ENCODE measurements at places on chromosomes 5 and 9. TPM values are rescaled to one million over a fixed set of nuclear protein-coding genes. Genes with fewer than 3 reads are reported as not detected.

DNA sequence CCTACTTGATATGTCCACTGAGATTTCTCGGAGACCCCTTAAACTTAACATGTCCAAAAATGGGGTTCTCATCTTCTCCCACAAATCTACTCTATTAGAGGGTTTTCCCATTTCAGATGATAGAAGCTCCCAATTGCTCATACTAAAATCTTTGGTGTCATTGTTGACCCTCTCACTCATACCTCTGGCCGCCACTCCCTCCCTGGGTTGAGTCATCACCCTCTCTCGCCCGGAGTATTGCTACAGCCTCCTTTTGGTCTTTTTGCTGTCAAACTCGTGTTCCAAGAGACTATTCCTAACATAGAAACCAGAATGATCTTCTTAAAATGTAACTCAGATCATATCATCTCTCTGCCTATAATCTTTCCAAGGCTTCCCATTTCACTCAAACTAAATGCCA is 91.0 kb upstream of the GNAQ start:
- H3K4me1 ChIP-seq: peaks cover 27% of the 10 kb centered on the region
- no peak overlapping the region for H3K4me3 ChIP-seq
- H3K27me3 ChIP-seq: peaks cover 18% of the 10 kb centered on the region
- H3K27ac ChIP-seq: no peak overlapping the region

DNA sequence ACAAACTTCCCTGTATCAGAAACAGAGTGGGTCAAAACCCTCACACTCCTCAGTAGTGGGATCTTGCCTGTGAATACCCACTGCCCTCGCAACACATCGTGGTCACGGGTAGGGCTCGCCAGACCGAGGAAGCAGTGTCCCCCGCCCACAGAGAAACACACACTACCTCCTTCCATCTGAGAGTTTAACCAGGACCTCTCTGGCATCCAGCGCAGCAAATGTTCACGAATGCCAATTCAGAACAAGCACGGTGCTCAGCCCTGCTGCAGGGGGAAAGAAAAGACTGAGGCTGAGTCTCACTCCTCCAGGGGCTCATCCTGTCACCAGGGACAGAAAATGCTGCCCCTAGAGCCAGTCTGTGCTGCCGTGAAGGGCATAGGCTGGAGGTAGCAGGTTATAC is 42.5 kb upstream of the SYNPO start:
- no peaks in the 10 kb centered on the region for H3K36me3 ChIP-seq
- H3K27ac ChIP-seq: no peak overlapping the region
- H3K4me1 ChIP-seq: no peaks in the 10 kb centered on the region
- H3K27me3 ChIP-seq: no peaks in the 10 kb centered on the region

DNA sequence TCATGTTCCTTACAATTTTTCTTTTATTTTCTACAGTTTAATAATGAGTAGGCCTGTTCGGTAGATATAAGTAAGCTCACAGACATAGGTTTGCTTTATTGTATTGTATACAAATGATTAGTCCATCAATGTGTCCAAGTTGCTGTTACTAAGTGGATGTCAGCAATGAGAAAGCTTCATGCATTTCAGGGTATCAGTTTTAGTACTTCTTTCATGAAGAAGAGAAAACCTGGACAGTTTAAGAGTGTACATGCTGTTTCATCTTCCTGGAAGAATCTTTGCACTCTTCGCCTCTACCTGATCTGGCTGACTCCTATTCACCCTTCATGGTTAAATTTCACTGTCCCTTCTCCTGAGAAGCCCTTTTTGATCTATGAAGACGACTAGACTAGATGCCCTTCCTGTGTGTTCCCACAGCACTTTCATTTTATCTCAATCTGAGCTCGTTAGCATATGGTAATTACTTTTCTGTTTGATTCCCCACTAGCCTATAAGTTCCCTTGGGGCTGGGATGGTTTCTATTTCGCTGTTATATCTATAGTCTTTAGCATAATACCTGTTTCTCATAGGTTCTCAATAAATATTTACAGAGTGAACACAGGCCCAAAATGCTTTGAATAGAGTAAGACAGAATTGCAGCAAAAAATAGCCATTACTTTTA is 70.7 kb downstream of the CETN3 start:
- no peak overlapping the region for H3K4me3 ChIP-seq
- DNase-seq: no peak
- H3K27me3 ChIP-seq: no peaks in the 10 kb centered on the region
- no peaks in the 10 kb centered on the region for H3K36me3 ChIP-seq

The GRXCR2 gene
- total RNA-seq: not detected

The PROB1 gene
- total RNA-seq: 8.3 TPM

The SLC27A6 gene
- total RNA-seq: not detected

Data from activated T-helper 2 cell treated with anti-CD3 and anti-CD28 coated beads, Interferon-gamma antibody, Interleukin-2, Interleukin-4, amounts not matched to agents 10 μg/mL and 5 μg/mL and 100 μg/mL, durations not matched to agents 14 hours and 24 hours and 36 hours (primary cell).